Epithelial cell of prostate (primary cell): ENCODE measurements at places on chromosomes 2 and 18.

- DNase-seq, result peak; percentile 69
These were observed 32.3 kb downstream of the SCTR start for GRCh38 chr2:119491776-119492525.

DNA sequence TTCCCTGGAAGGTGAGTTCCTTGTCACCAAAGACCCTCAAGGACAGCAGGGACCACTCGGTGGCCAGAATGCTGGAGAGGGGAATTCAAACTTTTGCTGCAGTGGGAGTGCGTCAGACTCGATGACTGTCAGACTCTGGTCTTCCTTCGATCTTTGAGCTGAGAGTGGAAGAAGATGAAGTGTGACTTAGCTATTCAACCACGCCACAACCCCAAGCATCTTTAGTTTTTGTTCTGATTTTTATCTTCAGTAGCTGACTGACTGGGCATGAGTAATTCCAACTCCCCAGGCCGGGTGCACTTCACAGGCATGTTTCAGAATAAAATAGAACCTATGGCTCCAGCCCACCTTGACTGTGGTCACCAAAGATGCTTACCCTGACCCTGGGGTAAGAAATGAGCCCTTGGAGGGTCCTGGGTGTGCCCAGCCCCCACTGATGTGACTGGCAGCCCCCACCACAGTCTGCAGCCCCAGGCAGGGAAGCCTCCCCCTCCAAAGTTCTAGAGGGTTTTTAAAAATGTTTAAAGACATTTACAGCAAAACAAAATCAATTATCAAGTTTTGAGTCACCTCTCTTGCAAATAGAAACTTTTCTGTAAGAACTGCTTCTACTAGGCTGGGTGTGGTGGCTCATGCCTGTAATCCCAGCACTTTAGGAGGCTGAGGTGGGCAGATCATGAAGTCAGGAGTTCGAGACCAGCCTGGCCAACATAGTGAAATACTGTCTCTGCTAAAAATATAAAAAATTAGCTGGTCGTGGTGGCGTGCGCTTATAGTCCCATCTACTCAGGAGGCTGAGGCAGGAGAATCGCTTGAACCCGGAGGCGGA, 24.9 kb upstream of the YWHAQ start:
- DNase-seq, result peak; percentile 69

GRCh38 chr2:18479947-18480369, 80.5 kb downstream of the RDH14 start:
- no peak for DNase-seq

DNA sequence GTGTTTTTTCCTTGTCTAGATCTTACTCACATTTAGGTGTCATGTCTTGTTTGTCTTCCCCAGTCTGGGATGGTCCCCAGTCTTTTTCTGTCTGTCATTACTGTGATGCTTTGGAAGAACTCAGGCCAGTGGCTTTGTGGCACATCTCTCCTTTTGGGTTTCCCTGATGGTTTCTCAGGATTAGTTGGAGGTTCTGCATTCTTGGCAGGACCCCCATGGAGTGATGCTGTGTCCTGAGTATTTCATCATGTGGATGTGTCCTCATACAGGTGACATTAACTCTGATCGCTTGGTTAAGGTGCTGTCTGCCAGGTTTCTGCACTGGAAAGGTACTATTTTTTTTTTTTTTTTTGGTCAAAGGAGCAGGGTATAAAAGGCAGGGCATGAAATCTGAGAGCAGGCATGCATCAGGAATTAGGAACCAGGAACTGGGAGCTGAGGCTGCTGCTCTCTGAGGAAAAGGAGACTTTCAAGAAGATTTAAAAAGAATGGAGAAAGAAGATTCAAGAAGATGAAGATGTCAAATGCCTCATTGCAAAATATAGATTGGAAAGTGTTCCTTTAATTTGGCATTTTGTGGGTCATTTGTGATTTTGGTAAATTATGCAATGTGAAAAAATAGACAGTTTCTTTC, 85.3 kb downstream of the NUP35 start:
- no peak for DNase-seq

- DNase-seq, result no peak
These were observed 23.3 kb downstream of the PHLPP1 start for GRCh38 chr18:62738639-62739038.

DNA sequence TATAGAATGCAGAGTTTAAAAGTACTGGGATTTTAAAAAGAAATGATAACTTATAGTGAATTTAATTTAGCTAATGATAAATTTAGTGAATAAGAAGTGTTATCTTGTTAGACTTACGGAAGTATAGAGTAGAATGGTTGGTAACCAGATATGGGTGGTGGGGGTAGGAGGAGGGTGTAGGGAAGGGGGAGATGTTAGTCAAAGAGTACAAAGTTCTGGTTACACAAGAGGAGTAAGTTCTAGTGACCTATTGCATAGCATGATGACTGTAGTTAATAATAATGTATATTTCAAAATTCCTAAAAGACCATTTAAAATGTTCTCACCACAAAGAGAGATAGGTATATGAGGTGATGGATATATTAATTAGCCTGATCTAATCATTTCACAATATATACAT, 184.8 kb upstream of the STON1 start:
- no peak for DNase-seq

GRCh38 chr2:233413559-233414272, 59.4 kb downstream of the DGKD start:
- DNase-seq, result peak; percentile 49

GRCh38 chr2:38131676-38132075, 55.7 kb upstream of the CYP1B1 start:
- DNase-seq, result no peak

- DNase-seq, result no peak
These were observed 1.8 kb downstream of the SLC4A3 start for GRCh38 chr2:219628986-219629901.

DNA sequence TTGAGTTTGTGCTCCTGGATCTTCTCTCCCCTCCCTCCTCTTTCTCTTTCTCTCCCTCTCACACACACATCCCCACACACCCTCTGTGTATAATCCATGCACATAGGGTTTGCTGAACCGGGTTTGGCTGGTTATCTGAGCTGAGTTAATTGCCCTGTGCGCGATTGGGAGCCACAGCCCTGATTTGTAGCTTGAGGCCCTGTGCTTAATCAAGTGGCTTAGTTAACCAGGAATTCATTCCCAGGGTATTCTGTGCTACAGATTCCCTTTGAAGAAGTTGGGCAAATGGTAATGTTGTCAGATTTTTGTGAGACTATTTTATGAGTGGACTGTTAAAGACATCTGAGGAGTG, 6.2 kb downstream of the PARD3B start:
- no peak for DNase-seq

DNA sequence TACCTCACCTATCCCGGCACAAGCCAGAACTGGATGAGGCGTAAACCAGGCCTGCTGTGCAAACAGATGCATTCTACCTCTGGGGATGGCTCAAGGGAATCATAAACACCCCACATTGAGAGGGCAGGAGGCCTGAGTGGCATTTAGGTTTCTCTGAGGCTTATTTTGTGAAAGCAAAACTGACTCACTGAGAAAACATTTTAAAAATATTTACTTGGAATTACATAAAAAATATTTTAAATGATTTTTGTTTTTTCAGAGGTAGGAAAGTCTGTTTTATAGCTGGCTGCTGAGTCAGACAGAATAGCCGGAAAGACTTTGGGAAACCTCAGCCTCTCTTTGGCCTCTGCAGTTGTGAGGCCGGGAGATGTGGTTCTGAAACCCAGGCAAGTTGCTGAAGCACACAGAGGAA, 244.1 kb downstream of the NCKAP5 start:
- no peak for DNase-seq

DNA sequence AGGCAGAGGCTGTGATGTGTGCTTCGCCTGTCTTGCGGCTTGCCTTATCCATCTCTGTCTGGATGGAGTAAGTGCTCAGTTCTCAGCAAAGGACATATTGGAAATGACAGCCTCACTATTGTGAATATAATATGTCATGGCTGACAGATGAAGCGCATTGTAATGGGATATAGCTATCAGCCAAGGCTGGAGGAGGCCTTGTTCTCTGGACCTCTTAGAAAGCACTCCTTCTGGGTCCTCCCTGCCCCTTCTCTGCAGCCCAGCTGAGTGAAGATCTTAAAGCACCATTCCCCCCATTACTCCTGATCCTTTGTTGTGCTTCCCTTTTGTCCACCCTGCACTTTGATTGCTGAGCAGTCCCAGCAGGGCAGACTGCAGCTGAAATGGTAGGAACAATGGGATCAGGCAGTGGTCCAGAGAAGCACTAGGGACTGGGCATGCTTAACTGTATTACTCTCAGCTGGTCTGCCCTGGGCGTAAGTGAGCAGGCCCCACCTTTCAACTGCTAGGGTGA, 265.3 kb downstream of the SETBP1 start:
- no peak for DNase-seq

DNA sequence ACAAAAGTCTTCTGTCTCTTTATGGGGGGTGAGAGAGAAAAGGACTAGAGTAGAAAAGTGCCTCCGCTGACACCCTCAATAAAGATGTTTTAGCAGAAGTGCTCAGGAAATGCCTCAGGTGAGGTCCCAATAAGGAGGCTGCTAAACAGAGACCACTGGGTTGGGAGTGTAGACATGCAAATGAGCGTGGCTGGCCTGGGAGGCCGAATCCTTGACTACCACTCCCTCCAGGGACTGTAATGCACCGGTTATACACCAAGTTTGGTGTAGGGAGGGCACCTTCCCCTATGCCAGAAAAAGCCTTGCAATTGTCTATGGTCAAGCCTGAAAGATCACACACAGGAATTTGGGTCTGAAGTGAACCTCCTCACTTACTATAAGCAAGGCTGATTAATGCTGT, 1.8 kb downstream of the TMX3 start:
- no peak for DNase-seq

DNA sequence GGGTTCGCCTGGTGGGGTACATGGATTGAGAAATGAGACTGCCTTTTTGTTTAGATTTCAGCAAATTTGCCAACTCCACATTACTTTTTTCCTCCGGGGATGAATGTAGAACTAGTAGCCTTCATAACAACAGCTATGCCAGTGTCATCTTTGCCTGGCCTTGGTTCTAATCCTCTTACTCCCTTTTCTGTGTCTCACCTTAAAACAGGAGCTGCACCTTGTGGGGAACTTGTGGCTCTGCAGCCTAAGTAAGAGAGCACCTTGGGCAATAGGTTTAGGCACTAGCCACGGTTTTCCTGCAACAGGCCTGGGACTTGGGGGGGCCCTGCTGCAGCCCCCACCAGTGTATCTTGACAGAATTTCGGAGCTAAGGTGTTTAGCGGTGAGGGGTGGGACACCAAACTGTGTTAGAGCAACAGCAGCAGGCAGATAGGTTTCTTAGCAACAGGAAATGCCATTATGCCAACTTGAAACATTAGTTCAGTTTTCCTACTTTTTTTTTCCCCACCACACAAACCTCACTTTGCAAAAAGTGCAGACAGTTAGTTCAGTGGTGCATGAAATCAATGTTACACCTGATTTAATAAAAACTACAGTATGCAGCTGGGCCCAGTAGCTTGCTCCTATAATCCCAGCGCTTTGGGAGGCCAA, 173.7 kb downstream of the PRKCE start:
- DNase-seq, result no peak

DNA sequence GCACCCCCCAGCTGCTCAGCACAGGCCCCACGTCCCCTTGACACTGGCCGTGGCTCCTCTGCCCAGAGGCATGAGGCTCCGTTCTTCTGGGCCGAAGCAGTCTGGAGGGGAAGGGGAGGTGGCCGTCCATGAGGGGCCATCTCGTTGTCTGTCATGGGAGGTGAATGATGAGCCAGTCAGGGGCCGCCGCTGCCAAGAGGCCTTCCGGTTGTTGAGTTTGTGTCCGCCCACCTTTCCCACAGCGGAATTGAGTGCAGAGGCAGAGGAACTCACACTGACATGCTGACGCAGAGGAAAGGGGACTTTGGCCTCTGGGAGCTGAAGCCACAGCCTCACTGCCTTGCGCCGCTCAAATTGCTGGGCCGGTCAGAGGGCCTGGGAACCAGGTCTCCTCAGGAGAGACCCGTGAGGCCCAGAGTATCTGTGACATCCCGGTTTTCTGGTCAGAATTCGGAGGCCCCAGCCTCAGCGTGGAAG, 268.4 kb downstream of the ATAD2B start:
- no peak for DNase-seq

DNA sequence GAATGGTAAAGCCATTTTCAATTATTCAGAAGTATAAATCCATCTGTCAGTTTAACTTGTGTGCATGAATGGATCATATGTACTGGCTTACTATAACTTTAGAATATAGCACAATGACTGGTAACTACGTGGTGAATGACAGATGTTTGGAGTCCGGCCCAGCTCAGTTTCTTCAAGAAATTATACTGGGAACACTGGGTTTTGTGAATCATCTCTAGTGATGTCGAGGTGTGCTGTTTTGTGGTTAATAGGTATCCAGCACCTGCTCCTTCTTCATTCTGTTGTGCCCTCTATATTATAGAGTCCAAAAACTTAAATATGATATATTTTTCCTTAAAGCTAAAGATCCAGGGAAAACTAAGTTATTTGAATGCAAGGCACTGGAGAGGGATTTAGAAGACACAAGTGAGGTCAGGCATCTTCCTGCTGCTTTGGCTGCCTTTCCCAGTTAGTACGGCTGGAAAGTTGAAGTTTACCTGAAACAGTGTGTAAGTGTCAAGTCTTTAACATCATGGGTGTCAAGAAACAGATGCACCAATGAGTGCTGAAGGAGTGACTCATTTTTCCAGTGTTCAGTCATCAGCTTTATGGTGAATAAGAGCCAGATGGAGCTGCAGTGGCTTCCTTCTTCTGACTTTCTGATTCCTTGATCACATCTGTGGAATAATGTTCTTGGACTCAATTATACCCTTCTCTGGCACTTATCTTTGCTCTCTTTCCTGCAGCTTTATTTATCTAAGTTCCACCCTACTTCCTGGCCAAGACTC, 1079.5 kb upstream of the CELF4 start:
- peak; percentile 2 for DNase-seq

- no peak for DNase-seq
These were observed 122.8 kb upstream of the SH3BP4 start for GRCh38 chr2:234829074-234829455.

DNA sequence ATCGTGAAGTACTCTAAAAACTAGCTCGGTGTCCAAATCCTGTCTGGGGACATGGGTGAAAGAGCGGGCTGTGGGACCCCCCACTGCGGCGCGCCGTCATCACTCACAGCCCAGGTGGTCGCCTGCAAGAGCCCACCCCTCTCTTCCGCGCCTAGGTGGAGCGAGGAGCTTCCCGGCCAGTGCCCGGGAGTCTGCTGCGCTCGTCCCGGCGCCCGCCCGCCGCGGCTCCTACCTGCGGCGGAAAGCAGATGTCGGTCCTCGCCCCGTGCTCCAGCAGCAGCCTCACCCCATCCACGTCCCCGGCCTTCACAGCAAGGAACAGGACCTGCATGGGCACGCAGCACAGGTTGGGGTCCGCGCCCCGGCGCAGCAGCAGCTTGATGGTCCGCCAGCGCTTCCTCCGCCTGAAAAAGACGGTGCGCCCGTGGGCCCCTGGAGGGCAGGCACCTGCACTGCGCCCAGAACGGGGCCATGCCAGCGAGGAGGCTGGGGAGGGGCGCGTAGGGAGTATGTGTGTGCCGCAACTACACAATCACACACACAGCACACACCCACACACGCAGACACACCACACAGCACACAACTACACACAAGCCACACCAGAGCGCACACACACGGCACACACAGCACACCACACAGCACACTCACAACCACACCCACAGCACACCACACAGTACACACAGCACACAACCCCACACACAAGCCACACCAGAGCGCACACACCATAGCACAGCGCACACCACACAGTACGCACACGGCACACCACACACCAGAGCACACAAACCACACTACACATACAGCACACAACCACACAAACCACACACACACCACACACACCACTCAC, 37.4 kb downstream of the ANKMY1 start:
- no peak for DNase-seq

- no peak for DNase-seq
These were observed 76.8 kb downstream of the PLA2R1 start for GRCh38 chr2:159985656-159986055.
